ENCODE measurements at places on chromosomes 1 and 21. TPM values are rescaled to one million over a fixed set of nuclear protein-coding genes. Genes with fewer than 3 reads are reported as not detected.

GRCh38 chr1:159925719-159926078 lies 392 bp upstream of the TAGLN2 start:
- no peak for DNase-seq
- H3K27ac ChIP-seq, result peak overlapping the region; percentile 98
- no peaks in the 10 kb centered on the region for H3K27me3 ChIP-seq

- H3K4me3 ChIP-seq, result no peak overlapping the region
- H3K27ac ChIP-seq, result no peak overlapping the region
- no peaks in the 10 kb centered on the region for H3K4me1 ChIP-seq
- DNase-seq, result no peak
- H3K27me3 ChIP-seq, result no peaks in the 10 kb centered on the region
Measured at GRCh38 chr21:15976807-15977206, 247.0 kb downstream of the USP25 start.

- no peaks in the 10 kb centered on the region for H3K36me3 ChIP-seq
- no peak for DNase-seq
- H3K4me3 ChIP-seq, result no peak overlapping the region
- H3K27ac ChIP-seq, result no peak overlapping the region
- peaks cover 9% of the 10 kb centered on the region for H3K27me3 ChIP-seq
Measured at GRCh38 chr1:61058483-61059245, 23.7 kb upstream of the NFIA start.

DNA sequence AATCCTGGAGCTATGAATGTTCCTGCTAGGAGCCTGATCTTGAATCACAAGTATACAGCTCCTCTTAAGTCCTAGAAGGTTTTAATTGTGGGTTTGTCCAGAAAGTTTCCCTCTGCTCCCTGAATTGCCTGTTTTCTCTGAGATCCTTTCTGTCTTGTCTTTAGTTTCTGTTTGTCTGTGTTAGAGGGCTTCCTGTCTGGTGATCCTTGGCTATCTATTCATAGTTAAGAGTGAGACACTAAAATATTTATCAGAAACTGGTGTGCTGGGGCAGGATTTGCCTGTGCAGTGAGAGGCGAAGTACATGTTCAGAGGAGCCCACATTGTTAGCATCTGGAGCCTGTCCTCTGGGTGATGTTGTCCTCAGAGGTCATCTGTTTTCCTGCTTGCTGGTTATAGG lies 45.4 kb downstream of the ETS2 start:
- no peaks in the 10 kb centered on the region for H3K36me3 ChIP-seq
- peaks cover 9% of the 10 kb centered on the region for H3K4me1 ChIP-seq
- no peak for DNase-seq
- H3K4me3 ChIP-seq, result no peak overlapping the region
- no peak overlapping the region for H3K27ac ChIP-seq

DNA sequence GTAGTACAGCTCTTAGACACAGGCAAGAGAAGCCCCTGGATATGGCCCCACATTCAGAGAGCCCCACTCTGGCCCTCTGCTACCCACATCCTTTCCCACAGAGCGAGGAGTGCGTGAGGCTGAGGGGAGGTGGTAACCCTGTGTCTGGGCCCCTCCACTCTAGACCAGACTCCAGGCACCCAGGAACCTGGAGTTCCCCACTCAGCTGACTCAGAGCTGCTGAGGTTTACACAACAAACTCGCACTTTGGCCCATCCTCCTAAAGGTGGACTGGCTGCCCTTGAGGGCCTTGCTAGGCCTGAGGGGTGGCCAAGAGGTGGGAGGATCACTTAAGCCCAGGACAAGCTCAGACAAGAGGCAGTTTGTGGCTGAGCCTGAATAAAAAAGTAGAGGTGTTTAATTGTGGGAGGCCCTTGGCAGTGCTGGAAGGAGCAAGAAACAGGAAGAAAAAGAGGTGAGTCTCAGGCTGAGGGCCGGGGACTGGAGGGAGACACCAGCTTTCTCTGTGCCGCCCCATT lies 10.7 kb downstream of the MR1 start:
- H3K27ac ChIP-seq, result no peak overlapping the region
- peaks cover 5% of the 10 kb centered on the region for H3K4me1 ChIP-seq
- no peak for DNase-seq
- no peaks in the 10 kb centered on the region for H3K36me3 ChIP-seq

- no peaks in the 10 kb centered on the region for H3K36me3 ChIP-seq
- H3K27me3 ChIP-seq, result no peaks in the 10 kb centered on the region
- peaks cover 10% of the 10 kb centered on the region for H3K4me1 ChIP-seq
- no peak overlapping the region for H3K4me3 ChIP-seq
- DNase-seq, result no peak
- H3K27ac ChIP-seq, result no peak overlapping the region
Measured at GRCh38 chr1:9070486-9070885, 1.1 kb upstream of the SLC2A5 start.

- no peak overlapping the region for H3K4me3 ChIP-seq
- DNase-seq, result no peak
- H3K4me1 ChIP-seq, result peaks cover 78% of the 10 kb centered on the region
- H3K36me3 ChIP-seq, result no peaks in the 10 kb centered on the region
- peak overlapping the region; percentile 16 for H3K27ac ChIP-seq
Measured at GRCh38 chr1:117685936-117686806, 80.3 kb downstream of the TENT5C start.

- peaks cover 5% of the 10 kb centered on the region for H3K4me1 ChIP-seq
- H3K36me3 ChIP-seq, result no peaks in the 10 kb centered on the region
- no peak for DNase-seq
- no peak overlapping the region for H3K27ac ChIP-seq
Measured at GRCh38 chr21:31479714-31480113, 135.7 kb upstream of the TIAM1 start.

DNA sequence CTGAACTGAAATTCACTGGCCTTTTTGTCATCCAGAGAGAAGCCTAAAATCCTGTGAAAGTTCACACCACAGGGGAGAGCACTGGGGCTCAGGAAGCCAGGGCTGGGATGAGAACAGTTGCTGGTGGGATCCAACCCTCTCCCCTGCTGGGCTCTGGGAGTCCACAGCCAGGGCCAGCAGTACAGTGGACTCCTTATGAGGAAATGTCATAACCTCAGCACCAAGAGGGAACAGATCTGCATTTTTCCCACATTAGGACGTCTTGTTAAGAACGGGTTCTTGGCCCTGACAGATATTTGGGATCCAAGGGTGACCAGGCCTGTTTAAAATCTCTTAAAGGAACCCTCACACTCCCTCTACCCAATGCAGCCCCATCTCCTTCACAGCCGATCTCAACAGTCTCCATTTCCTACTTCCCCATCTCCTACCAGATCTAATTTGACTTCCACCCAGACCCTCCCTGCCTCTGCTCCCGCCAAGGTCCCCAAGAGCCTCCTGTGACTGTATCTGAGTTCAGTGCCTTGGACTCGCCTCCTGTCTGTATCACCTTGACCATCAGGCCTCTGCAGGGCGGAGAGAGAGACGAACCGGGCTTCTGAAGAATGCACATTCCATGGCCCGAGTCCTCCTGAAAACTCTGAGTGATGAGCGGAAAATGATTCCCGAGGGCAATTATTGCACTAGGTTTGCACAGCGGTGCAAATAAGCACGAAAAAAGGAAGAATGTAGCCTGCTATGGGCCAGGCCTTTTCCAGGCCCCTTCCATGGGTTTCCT lies 159.9 kb downstream of the TRABD2B start:
- no peaks in the 10 kb centered on the region for H3K36me3 ChIP-seq
- H3K4me1 ChIP-seq, result peaks cover 22% of the 10 kb centered on the region
- no peaks in the 10 kb centered on the region for H3K27me3 ChIP-seq
- no peak for DNase-seq
- no peak overlapping the region for H3K27ac ChIP-seq

DNA sequence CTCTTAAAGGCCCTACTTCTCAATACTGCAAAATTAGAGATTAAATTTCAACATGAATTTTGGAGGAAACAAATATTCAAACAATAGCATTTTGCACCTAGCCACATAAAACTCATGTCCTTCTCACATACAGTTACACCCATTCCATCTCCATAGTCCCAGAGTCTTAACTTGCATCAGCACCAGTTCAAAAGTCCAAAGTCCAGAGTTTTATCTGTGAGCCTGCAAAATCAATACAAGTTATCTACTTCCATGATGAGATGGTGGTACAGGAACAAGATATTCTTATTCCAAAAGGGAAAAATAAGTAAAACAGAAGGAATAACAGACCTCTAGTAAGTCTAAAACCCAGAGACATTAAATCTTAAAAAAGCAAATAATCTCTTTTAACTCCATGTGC lies 686.0 kb upstream of the ADGRL4 start:
- no peak overlapping the region for H3K27ac ChIP-seq
- no peaks in the 10 kb centered on the region for H3K36me3 ChIP-seq
- H3K4me1 ChIP-seq, result no peaks in the 10 kb centered on the region
- no peaks in the 10 kb centered on the region for H3K27me3 ChIP-seq
- DNase-seq, result no peak

DNA sequence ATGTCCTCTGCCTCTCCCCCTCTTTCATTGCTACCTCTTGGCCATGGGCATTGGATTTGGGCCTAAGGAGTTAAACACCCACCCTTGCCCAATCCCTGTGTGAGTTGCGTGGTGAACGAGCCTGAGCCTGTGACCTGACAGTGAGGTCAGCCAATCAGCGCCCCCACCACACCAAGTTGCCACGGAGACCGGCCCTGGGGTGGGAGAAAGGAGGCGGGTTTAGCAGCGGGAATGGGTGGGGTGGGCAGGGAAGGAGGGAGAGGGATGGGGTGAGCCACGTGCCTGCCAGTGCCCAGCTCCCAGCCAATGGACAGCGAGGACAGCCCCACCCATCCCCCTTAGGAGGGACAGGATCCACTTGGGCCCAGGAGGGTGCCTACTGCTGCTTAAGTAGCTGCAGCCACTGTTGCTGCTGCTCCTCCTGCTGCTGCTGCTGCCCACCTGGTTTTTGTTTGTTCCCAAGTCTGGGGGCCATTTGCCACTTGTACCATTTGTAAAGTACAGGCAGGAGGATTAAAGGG lies 9.5 kb downstream of the ZBTB7B start:
- peaks cover 13% of the 10 kb centered on the region for H3K36me3 ChIP-seq
- no peaks in the 10 kb centered on the region for H3K27me3 ChIP-seq
- peaks cover 5% of the 10 kb centered on the region for H3K4me1 ChIP-seq

DNA sequence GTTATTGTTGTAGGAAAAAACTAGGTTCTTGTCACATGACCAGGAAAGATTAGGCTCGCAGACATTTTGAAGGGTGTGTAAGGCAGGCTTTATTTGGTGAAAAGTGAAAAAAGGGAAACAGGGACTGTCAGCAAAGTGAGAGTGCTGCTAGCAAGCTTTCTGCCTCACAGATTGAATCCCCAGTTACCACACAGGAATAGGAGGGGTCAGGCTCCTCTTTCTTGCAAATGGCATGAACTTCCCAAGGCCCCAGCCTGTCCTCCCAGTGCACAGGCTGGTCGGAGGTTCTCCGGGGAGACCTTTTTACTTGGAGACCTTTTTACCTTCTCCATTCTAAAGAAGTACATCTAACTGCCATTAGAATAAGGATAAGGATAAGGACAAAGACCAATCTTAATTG lies 42.1 kb downstream of the SYCP1 start:
- no peak overlapping the region for H3K4me3 ChIP-seq
- H3K27ac ChIP-seq, result no peak overlapping the region
- no peak for DNase-seq
- no peaks in the 10 kb centered on the region for H3K4me1 ChIP-seq

DNA sequence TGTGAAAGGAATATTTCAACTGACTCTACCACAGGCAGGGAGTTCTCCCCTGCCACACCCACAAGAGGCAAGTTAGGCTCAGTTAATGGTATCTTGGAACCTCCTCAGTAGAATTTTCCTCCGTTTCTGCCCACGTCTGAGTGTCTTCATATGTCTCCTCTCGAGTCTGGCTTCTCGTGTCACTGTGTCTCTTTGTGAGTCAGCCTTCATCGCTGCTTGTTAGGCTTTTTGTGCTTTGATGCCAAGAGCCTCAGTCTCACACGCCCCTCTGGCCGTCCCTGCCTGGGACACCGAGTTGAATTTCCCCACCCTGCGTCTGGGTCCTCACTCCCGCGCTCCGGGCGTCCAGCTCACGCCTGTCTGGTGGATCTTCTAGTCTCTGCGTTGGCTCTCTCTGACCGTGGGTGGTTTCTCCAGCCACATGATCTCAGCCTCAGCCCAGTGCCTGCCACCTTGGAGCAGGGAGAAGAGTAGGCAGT lies 125.7 kb upstream of the GADD45A start:
- H3K4me3 ChIP-seq, result peak overlapping the region; percentile 7
- peak; percentile 81 for DNase-seq
- peaks cover 31% of the 10 kb centered on the region for H3K4me1 ChIP-seq

DNA sequence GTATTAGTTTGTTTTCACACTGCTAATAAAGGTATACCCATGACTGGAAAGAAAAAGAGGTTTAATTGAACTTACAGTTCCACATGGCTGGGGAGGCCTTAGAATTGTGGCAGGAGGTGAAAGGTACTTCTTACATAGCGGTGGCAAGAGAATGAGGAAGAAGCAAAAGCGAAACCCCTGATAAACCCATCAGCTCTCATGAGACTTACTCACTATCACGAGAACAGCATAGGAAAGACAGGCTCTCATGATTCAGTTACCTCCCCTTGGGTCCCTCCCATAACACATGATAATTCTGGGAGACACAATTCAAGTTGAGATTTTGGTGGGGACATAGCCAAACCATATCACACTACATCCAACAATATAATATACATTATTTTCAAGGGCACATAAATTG lies 145.7 kb upstream of the BARHL2 start:
- H3K27me3 ChIP-seq, result no peaks in the 10 kb centered on the region
- no peaks in the 10 kb centered on the region for H3K4me1 ChIP-seq
- H3K4me3 ChIP-seq, result no peak overlapping the region
- no peaks in the 10 kb centered on the region for H3K36me3 ChIP-seq
- no peak for DNase-seq

DNA sequence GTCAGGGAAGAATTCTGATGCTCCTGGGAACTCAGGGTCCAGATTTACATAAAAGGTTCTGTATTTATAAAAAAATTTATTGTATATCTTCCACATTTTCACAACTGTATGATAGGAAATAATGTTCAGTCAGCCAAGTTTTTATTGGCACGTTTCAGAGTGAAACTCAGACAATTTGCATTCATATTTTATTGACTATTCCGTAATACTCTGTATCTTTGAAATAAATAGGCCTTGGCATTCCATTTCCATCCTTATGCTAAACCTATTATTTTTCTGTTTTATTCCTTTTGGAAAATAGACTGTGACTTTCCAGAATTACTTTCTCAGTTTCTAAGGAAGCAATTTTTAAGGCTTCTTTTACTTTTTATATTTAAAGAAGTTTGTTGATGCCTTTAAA lies 329.0 kb downstream of the OLFM3 start:
- H3K36me3 ChIP-seq, result no peaks in the 10 kb centered on the region
- H3K27me3 ChIP-seq, result no peaks in the 10 kb centered on the region
- no peak overlapping the region for H3K4me3 ChIP-seq
- DNase-seq, result no peak

DNA sequence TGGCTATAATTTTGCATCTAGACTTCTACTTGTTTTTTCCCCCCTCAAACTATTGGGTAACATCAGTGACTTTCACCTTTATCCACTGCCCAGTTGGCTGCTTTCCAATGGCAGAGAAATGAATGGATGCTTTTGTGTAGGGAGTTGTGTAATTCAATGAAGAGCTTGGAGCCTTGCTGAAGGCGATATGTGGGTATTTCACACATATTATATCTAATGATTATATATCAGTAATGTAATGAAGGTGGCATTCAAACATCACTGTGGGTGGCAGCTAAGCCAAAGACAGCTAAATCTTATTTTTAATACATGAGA lies 81.2 kb downstream of the TGFB2 start:
- no peak overlapping the region for H3K27ac ChIP-seq
- DNase-seq, result no peak

Gene PLCH2
- total RNA-seq, result not detected

Gene SPRR2E
- total RNA-seq, result not detected

Gene RIMKLA
- total RNA-seq, result not detected

Gene ADGRL4
- not detected for total RNA-seq

Gene AIM2
- total RNA-seq, result not detected

Gene CFHR2
- total RNA-seq, result not detected

Gene SLC35F3
- total RNA-seq, result not detected

Measured in SJSA1 (cell line).